ENCODE measurements at places on chromosomes 7 and 10. TPM values are rescaled to one million over a fixed set of nuclear protein-coding genes. Genes with fewer than 3 reads are reported as not detected.

DNA sequence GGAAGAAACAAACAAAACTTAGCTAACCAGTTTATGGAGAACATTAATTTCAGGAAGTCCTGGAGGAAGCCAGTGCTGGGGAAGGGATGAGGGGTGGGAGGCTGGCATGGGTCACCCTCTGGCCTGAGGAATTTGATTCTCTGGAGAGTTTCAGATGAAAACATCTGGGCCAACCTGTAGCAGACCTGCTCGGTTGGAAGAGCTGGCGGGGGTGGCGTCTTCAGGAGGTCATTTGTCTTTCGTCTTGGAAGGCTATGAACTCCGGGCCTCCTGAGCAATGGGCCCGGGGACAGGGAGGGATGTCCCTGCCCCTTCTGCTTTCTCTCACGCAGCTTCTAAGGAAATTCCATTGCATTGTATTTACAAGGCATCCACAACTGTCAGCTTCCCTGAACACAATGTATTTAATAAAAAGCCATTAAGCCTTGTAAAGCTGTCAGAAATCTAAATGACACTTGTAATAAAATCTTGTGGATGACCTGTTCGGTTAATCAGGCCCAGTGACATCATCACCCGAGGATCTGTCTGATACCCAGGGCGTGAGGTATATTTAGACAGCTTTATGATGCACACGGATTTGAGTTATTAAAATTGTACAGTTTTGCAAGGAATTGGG lies 250.5 kb downstream of the RAB11FIP2 start:
- no peaks in the 10 kb centered on the region for H3K4me1 ChIP-seq
- DNase-seq = no peak
- no peaks in the 10 kb centered on the region for H3K27me3 ChIP-seq
- no peak overlapping the region for H3K4me3 ChIP-seq

- no peak for DNase-seq
- no peak overlapping the region for H3K4me3 ChIP-seq
- peaks cover 4% of the 10 kb centered on the region for H3K36me3 ChIP-seq
- no peak overlapping the region for H3K27ac ChIP-seq
- no peaks in the 10 kb centered on the region for H3K27me3 ChIP-seq
Measured at GRCh38 chr10:5036511-5036910, 32.9 kb upstream of the AKR1C2 start.

DNA sequence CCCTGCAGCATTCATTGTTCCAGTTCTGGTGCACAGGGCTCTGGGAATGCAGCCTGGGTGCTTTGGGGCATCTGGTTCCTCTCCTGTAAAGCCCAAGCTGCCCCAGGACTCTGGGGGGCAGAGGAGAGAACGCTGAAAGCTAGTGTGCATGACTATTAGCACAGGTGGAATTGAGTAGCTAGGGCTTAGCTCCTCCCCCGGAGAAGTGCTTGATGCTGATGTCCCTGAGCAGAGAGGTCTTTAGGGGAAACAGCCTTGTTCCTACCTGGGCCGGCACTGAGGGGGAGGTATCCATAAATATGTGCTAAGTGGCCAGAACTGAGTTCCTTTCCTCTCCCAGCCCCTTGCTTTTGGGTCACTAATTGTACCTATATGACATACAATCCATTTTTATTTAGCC lies 3.9 kb downstream of the ADCY1 start:
- H3K27me3 ChIP-seq = peaks cover 38% of the 10 kb centered on the region
- no peak for DNase-seq

GRCh38 chr10:21340331-21340730 lies 185.2 kb downstream of the SKIDA1 start:
- no peaks in the 10 kb centered on the region for H3K27me3 ChIP-seq
- no peak overlapping the region for H3K27ac ChIP-seq
- H3K36me3 ChIP-seq = no peaks in the 10 kb centered on the region
- no peak overlapping the region for H3K4me3 ChIP-seq
- DNase-seq = no peak
- H3K4me1 ChIP-seq = peaks cover 12% of the 10 kb centered on the region

DNA sequence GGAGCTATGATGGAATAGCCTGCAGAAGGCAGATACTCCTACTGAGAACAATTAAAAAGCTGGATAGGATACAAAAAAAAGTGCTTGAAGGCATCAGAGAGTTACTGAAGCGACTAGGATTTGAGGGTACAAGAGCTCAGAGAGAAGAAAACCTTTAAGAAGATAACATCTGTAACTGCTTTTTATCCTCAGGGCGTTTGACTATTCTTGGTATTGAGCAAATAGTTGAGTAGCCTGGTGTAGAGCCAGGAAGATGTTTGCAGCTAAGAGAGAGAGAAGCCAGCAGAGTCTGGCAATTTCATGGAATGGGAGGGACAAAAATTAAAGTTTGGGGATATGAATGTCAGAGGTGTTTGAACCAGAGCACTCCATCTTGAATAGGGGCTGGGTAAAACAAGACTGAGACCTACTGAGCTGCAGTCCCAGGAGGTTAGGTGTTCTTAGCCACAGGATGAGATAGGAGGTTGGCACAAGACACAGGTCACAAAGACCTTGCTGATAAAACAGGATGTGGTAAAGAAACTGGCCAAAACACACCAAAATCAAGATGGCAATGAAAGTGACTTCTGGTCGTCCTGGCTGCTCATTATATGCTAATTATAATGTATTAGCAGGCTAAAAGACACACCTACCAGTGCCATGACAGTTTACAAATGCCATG lies 428.8 kb downstream of the SH2D4B start:
- H3K4me1 ChIP-seq = no peaks in the 10 kb centered on the region
- H3K27ac ChIP-seq = no peak overlapping the region

DNA sequence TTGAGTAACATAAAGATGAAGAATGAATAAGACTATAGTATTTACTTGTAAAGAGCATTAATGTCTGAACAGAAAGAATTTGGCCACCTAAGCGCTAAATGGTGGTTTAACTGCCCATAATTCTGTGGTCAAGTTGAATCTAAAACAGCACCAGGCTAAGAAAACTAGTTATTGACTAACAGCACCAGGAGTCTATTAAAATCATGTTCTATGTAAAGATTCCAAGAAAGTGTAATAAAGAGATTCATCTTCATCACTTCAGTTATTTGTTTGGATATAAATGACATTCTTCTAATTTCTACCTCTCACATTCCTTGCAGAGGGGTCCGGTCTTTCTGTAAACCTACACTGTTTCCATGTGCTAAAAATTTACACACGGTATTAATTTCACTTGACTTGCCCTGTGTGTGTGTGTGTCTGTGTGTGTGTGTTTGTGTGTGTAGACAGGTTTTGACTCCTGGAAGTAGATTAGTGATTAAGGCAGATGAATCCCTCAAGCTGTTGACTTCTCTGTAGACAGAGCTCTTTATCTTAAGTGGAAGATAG lies 84.4 kb downstream of the KLF6 start:
- H3K36me3 ChIP-seq = no peaks in the 10 kb centered on the region
- no peak for DNase-seq
- no peaks in the 10 kb centered on the region for H3K27me3 ChIP-seq
- H3K27ac ChIP-seq = no peak overlapping the region
- no peak overlapping the region for H3K4me3 ChIP-seq
- peaks cover 22% of the 10 kb centered on the region for H3K4me1 ChIP-seq

DNA sequence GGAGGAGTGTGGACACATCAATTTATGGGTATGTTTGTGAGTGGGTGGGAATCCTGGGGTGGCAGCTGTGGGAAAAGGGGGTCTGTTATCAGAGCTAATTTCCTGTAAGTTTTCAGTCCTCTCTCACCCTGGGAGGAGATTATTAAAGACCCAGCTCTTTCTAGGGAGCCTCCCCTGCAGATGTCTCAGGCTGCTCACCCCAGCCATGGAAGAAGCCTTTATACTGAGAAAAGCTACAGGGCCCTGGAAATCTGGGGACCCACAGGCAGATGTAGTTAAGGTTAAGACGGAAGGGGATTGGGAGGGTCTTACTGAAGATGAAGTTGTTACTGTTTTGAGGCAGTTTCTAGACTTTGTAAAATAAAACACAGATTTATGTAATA lies 4.6 kb downstream of the ZNF680 start:
- no peak for DNase-seq
- H3K27me3 ChIP-seq = peaks cover 2% of the 10 kb centered on the region
- H3K4me3 ChIP-seq = peak overlapping the region; percentile 80
- H3K27ac ChIP-seq = no peak overlapping the region

DNA sequence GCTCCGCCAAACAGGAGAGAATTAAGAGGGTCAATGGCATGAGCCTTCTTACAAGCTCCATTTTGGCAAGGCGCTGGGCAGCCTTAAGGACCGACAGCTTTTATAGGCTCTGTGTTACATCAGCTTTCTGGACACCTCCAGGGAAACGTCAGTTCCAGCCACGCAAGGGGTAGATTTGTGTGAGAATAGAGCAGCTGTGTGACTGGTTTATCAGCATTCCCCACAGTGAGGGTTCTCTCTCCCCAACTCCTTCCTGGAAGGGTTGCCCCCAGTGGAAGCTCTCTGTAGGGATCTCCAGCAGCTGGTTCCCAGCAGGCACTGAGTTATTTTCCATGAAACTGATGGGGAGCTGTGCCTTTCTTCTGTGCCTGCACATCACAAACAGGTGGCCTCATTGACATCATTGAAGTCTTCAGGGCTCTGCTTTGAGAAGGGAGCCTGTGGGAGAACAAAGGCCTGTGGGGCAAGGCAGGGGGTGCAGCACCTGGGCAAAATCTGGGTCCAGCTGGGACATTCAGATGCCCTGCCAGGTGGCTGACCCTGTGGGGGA lies at the start of gene CUZD1:
Gene CUZD1 (minus strand): TSS at position 75 of the 550 bp plus-strand sequence. CDS start 14 bp downstream, at position 61.
- H3K4me1 ChIP-seq = no peaks in the 10 kb centered on the region
- no peak for DNase-seq
- H3K36me3 ChIP-seq = no peaks in the 10 kb centered on the region
- H3K27ac ChIP-seq = no peak within 1 kb of the TSS

- no peaks in the 10 kb centered on the region for H3K36me3 ChIP-seq
- no peaks in the 10 kb centered on the region for H3K27me3 ChIP-seq
- no peak for DNase-seq
- no peak overlapping the region for H3K27ac ChIP-seq
Measured at GRCh38 chr7:121081327-121081936, 92.9 kb downstream of the CPED1 start.

GRCh38 chr7:151110236-151110940 lies 24.1 kb downstream of the AGAP3 start:
- H3K27me3 ChIP-seq = peaks cover 15% of the 10 kb centered on the region
- no peak for DNase-seq
- peaks cover 26% of the 10 kb centered on the region for H3K4me1 ChIP-seq

GRCh38 chr10:49740346-49741107 lies 21.6 kb downstream of the OGDHL start:
- peaks cover 6% of the 10 kb centered on the region for H3K36me3 ChIP-seq
- no peak overlapping the region for H3K27ac ChIP-seq
- H3K4me1 ChIP-seq = no peaks in the 10 kb centered on the region

DNA sequence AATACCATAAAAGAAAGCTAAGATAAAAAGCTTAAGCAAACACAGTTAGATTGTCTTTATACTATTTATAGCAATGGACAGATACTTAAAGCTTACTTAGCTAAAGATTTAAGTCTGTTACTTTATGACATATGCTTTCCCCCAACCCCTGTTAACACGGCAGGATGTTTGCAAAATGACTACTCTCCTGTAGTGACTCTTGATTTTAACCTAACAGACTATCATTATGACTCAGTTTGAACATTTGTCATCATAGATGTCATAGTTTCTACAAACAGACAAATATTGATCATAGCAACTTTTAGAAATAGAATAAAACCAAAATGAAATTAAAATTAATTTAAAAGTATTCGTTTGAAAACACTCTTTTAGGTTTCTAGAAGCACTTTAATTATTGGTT lies 7.8 kb upstream of the COMMD3 start:
- H3K27ac ChIP-seq = no peak overlapping the region
- H3K4me3 ChIP-seq = no peak overlapping the region
- H3K27me3 ChIP-seq = peaks cover 7% of the 10 kb centered on the region

GRCh38 chr7:112112822-112113255 lies 93.4 kb downstream of the DOCK4 start:
- no peak overlapping the region for H3K4me3 ChIP-seq
- no peaks in the 10 kb centered on the region for H3K36me3 ChIP-seq
- no peaks in the 10 kb centered on the region for H3K27me3 ChIP-seq
- DNase-seq = no peak
- no peak overlapping the region for H3K27ac ChIP-seq

DNA sequence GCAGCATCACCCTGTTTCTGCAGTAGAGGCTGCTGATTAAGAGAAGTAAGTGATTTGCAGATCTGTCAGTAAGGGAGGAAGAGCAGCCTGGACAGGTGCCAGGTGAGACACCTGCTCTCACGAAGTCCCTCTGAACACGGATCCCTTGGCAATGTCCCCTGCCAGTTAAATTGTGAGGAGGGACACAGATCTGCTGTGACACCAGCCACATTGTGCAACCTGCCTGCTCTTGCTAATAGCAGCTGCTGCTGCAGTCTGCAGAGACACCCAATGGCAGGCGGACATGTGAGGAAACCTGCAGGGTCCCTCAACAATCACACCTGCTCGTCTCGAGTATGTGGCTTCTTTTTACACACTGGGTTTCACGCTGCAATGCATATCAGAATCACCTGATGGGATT lies 31.9 kb downstream of the ANXA11 start:
- no peaks in the 10 kb centered on the region for H3K36me3 ChIP-seq
- no peaks in the 10 kb centered on the region for H3K27me3 ChIP-seq
- no peak overlapping the region for H3K4me3 ChIP-seq
- H3K27ac ChIP-seq = no peak overlapping the region
- peaks cover 11% of the 10 kb centered on the region for H3K4me1 ChIP-seq

DNA sequence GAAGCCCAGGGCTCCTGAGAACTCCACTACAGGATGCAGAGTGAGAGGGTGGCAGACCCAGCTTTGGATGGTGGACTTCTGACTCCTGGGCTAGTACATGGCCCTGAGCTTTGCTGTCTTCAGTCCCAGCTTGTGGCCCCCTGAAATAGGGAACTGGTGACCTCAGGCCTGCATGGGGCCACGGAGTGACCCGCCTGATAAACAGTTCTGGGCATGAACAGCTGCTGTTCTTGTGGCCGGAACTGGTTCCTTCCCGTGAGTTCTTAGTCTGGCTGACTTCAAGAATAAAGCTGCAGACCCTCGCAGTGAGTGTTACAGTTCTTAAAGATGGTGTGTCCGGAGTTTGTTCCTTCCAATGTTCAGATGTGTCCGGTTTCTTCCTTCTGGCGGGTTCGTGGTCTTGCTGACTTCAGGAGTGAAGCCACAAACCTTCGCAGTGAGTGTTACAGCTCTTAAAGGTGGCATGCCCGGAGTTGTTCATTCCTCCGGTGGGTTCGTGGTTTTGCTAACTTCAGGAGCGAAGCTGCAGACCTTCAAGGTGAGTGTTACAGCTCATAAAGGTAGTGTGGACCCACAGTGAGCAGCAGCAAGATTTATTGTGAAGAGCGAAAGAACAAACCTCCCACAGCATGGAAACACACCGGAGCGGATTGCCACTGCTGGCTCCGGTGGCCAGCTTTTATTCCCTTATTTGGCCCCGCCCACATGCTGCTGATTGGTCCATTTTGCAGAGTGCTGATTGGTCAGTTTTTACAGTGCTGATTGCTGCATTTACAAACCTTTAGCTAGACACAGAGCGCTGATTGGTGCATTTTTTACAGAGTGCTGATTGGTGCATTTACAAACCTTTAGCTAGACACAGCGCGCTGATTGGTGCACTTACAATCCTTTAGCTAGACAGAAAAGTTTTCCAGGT lies 268.0 kb downstream of the ZEB1 start:
- H3K36me3 ChIP-seq = peaks cover 6% of the 10 kb centered on the region
- H3K4me3 ChIP-seq = no peak overlapping the region
- DNase-seq = no peak
- no peaks in the 10 kb centered on the region for H3K27me3 ChIP-seq

WIPF3 gene
- 4.0 TPM for total RNA-seq

ASB15 gene
- not detected for total RNA-seq

DPY19L1 gene
- total RNA-seq = 37.4 TPM

SH2B2 gene
- 16.4 TPM for total RNA-seq

All from neural crest cell (in vitro differentiated cells).